ENCODE measurements at places on chromosomes 2 and 18. TPM values are rescaled to one million over a fixed set of nuclear protein-coding genes. Genes with fewer than 3 reads are reported as not detected.

Gene FOXI3
- total RNA-seq = not detected

- DNase-seq = no peak
Observed at GRCh38 chr2:127107622-127107999, 657 bp upstream of the BIN1 start.

DNA sequence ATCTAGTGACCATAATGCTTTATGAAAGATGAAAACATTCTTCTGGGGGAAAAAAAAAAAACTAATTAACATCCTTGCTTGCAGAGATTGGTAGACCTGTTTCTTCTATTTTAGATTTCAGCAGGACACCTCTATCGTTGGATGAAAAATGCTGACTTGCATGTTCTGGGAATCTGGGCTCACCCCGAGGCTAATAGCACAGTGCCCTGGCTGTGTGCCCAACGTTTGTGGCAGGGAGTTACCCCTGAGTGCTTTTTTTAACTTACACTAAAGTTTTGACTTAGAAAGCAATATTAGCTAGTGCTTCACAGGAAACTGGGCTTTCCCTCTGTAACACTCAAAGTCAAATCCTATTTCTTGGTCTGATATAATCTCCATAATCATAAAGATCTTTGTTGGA lies 233.2 kb downstream of the SLC8A1 start:
- no peak for DNase-seq

GRCh38 chr2:208255557-208256106 lies 761 bp upstream of the IDH1 start:
- DNase-seq = no peak
